ENCODE measurements at places on chromosomes 12 and 14.

GRCh38 chr12:32874975-32875374 is 21.6 kb downstream of the PKP2 start:
- DNase-seq = no peak

- DNase-seq = peak; percentile 43
Observed at GRCh38 chr14:35337269-35338255, 45.4 kb downstream of the PSMA6 start.

GRCh38 chr12:71838231-71838630 is 1.3 kb upstream of the TBC1D15 start:
- DNase-seq = no peak

GRCh38 chr14:62420847-62421246 is 624.4 kb downstream of the KCNH5 start:
- DNase-seq = no peak

GRCh38 chr14:44271637-44272036 is 235.4 kb downstream of the FSCB start:
- DNase-seq = no peak

DNA sequence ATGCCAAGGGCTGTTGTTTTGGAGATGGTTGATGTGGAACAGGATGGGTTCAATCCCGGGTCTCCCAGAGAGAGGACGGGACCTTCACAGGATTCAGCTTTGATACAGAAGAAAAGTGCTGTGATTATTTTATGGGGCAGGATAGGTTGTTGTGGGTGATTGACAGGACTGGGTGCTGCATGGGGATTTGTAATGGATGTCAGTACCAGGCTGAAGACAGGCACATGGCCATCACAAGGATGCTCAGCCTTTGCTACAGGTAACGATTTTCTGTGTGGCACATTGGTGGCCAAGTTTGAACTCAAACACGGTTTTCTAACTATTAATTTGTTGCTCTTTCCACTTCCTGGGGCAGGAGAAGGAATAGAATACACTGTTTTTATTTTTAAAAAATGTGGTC is 4.5 kb upstream of the GUCY2C start:
- DNase-seq = no peak

- no peak for DNase-seq
Observed at GRCh38 chr14:105143451-105144025, 25.0 kb downstream of the JAG2 start.

- no peak for DNase-seq
Observed at GRCh38 chr12:126742241-126742641, 1524.7 kb upstream of the TMEM132C start.

- no peak for DNase-seq
Observed at GRCh38 chr14:104180561-104181165, 42.3 kb downstream of the KIF26A start.

- no peak for DNase-seq
Observed at GRCh38 chr12:47950856-47951468, 12.4 kb upstream of the TMEM106C start.

DNA sequence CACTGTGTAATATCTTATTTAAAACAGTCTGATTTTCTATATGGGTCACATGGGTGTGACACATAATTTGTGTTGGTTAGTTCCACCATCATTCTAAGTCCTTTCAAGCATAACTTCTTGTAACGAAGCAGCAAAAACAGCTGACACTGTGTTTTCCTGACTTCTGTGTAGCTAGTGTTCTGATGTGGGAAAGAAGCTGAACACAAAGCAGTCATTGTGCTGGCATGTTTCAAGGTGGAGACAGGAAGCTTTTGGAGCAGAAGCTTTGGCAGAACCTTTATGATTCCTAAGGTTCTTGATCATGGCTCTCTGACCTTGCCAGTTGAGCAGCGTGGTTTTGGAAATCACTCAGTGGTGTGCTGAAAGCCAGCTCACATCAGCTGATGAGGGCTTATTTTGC is 351.7 kb upstream of the MDGA2 start:
- DNase-seq = no peak

GRCh38 chr14:94390372-94391086 is 2.1 kb upstream of the SERPINA1 start:
- no peak for DNase-seq

GRCh38 chr14:64035143-64035542 is 182.3 kb downstream of the SYNE2 start:
- no peak for DNase-seq

GRCh38 chr12:54306925-54307741 is 6.3 kb upstream of the NFE2 start:
- DNase-seq = no peak

GRCh38 chr14:69141550-69141949 is 11.4 kb downstream of the DCAF5 start:
- DNase-seq = no peak

- no peak for DNase-seq
Observed at GRCh38 chr12:111720457-111720856, 34.6 kb downstream of the ACAD10 start.

DNA sequence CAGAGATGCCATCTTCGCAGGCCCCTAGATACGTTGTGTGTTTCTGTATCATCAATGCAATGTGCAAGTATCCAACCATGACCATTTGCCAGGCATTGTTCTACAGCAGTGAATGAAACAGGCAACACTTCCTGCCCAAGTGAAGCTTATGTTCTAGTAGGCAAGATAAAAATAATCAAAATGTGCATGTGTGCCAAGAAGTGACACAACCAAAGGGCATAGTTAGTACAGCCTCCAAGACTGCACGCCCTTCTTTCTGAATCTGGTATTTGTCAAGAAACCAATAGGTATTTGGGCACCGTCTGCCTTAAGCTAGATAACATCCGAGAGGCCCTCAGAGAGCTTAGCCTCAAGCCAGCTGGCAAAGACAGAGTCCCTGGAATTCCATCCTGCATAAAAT is 152.0 kb downstream of the TMEM132C start:
- DNase-seq = no peak

DNA sequence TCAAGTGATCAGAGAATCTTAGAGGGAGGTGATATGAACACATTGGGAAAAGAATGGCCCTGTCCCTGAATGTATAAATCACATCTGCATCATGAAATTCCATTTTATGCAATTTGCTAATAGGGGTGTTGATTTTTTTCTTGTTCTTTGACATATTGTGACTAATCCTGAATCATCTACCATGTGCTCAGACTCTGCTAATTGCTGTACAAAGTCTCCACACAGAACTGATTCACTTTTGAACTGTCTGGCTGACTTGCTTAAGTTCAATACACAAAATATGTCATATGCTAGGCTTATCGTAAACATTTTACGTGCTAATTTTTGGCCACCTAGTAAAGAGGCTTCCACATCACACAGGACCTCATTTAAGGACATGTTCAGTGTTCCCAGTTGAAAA is 2.6 kb downstream of the TMEM132D start:
- no peak for DNase-seq

DNA sequence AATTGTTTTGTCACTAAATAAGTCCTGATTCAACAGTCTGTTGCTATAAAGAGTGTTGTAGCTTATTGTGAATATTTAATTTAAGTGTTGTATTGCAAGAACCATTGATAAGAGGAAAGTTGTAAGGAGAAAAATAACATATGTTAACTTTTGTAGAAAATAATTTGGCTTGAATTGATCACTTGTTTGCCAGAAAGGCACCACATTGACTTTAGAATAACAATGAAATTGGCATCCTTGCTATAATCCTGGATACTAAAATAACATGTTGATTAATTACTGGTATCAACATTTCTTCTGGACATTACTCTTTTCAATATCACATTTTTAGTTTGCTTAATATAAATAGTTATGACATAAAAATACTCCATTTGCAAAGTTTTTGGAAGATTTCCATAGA is 159.0 kb downstream of the MGAT4C start:
- DNase-seq = no peak

DNA sequence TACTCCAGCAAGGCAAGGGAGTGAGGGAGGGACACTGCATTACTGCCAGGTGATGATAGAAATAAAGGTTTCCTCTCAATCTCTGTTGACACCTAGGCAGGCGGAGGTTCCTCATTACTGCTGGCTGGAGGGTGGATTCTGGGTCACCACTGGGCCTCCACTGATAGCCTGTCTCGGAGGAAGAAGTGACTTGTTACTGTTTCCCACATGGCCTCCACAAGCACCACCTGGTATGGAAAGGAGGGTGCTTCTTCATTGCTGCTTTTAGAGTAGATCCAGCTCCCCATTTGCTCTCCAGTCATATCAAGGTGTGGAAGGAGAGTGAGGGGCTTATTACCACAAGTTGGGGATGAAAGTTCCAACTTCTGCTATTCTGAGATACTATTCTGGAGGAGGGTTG is 6.4 kb downstream of the PRR4 start:
- DNase-seq = no peak

DNA sequence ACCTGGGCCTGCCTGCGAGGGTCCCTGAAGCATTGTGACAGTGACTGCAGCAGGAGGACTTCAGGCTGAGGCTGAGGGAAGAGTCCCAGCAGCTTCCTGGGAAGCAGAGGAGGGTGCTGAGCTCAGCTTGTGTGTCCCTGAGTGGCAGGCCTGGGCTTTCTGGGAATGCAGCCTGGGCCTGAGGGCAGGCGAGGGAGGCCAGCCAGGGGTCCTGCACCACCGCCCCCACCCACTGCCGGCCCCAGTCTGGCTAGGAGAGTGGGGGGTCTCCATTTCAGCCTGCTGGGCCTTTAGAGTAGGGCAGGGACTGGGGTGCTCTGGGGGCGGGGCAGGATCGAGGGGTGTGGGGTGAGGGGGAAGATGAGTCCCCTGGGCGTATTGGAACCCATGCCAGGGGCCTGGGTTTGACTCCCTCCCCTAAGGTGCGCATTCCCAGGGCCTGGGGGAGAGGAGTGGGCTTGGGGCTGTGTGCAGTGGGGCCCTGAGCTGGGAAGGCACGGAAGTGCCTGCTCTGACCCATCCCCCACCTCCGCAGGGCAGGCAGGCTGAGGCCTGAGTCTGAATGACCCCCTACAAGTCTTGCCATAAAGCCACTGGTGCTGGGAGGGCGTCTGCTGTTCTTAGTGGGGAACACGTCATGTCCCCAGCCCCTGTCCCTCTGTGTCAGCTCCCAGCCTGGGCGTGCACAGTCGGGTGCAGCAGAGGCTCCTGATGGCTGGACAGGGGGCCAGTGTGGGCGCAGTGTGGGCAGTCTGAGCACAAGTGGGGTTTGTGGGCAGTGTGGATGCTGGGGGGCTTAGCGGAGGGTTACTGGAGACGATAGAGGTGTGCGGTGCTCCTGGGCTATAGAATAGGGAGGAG is 46.4 kb downstream of the KRT80 start:
- DNase-seq = no peak

DNA sequence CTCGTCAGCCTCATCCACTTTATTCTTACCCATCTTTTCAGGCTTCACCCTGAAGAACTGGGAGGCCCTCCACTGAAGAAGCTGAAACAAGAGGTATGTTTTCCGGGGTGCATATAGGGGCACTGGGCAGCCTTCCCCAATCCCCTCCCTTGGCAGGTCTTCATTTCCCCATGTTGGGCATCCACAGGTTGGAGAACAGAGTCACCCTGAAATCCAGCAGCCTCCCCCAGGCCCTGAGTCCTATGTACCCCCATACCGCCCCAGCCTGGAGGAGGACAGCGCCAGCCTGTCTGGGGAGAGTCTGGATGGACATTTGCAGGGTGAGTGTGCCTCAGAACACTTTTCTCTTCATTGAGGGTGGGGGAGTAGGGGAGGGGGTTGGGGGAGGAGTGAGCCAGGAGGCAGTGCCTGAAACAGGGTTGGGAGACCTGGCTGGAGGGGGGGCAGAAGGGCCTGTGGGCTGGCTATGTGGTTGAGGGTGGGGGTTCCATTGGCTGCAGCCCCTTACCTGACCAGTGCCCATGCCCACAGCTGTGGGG is 4.0 kb downstream of the NAB2 start:
- no peak for DNase-seq
